ENCODE measurements at places on chromosomes 2 and 18. TPM values are rescaled to one million over a fixed set of nuclear protein-coding genes. Genes with fewer than 3 reads are reported as not detected.

The TEKT4 gene
- 0.08 TPM for total RNA-seq

The ADGRF3 gene
- total RNA-seq: 2.1 TPM

The MSTN gene
- total RNA-seq: 0.05 TPM

The RNF152 gene
- total RNA-seq: 1.2 TPM

The RBM44 gene
- 0.53 TPM for total RNA-seq

The SH3RF3 gene
- total RNA-seq: 8.6 TPM

The MYOM1 gene
- total RNA-seq: 0.08 TPM

The RUFY4 gene
- not detected for total RNA-seq

The RAX gene
- total RNA-seq: not detected

The CYP1B1 gene
- total RNA-seq: 0.50 TPM

The SERPINB12 gene
- not detected for total RNA-seq

The BOLL gene
- total RNA-seq: not detected

The HAAO gene
- total RNA-seq: not detected

The C2orf66 gene
- total RNA-seq: 0.15 TPM

The FAM228A gene
- not detected for total RNA-seq

The PRKAG3 gene
- not detected for total RNA-seq

The FMNL2 gene
- total RNA-seq: 38.6 TPM

The PAIP2B gene
- total RNA-seq: 0.27 TPM

The EDAR gene
- not detected for total RNA-seq

The TXNDC2 gene
- 0.08 TPM for total RNA-seq

The RPL37A gene
- total RNA-seq: 3,022 TPM

The DQX1 gene
- not detected for total RNA-seq

The SCN3A gene
- not detected for total RNA-seq

The CIB4 gene
- not detected for total RNA-seq

The SCN1A gene
- total RNA-seq: not detected

The GAREM2 gene
- 2.4 TPM for total RNA-seq

The HOXD9 gene
- 5.4 TPM for total RNA-seq

The ARHGEF33 gene
- not detected for total RNA-seq

The MEP1B gene
- not detected for total RNA-seq

The ITM2C gene
- 106 TPM for total RNA-seq

The PLGLB2 gene
- 0.30 TPM for total RNA-seq

The GALNT13 gene
- 3.8 TPM for total RNA-seq

The AGXT gene
- not detected for total RNA-seq

The STK11IP gene
- 26.5 TPM for total RNA-seq

The KLHL41 gene
- 0.45 TPM for total RNA-seq

The CPO gene
- total RNA-seq: not detected

The THSD7B gene
- total RNA-seq: 0.16 TPM

The GKN1 gene
- total RNA-seq: not detected

The ADD2 gene
- 20.1 TPM for total RNA-seq

The ING5 gene
- 37.2 TPM for total RNA-seq

The SCYGR4 gene
- not detected for total RNA-seq

The SCN2A gene
- 0.27 TPM for total RNA-seq

The ZEB2 gene
- total RNA-seq: 30.3 TPM

The ERBB4 gene
- total RNA-seq: 0.03 TPM

The RDH14 gene
- total RNA-seq: 25.9 TPM

The TIGD1 gene
- 12.2 TPM for total RNA-seq

The ARHGEF4 gene
- total RNA-seq: 8.9 TPM
